Lower leg skin (tissue), 4 donors: ENCODE measurements at places on chromosomes 3 and 15. TPM values are rescaled to one million over a fixed set of nuclear protein-coding genes. Genes with fewer than 3 reads are reported as not detected.
A peak's percentile ranks its signal among the peaks of the same experiment; 100 is the strongest.

GRCh38 chr3:44439499-44440295 is 37.8 kb downstream of the ZNF445 start:
- DNase-seq = peak; percentile 73

Gene GOLGA6L10
- 0.56 TPM for total RNA-seq

DNA sequence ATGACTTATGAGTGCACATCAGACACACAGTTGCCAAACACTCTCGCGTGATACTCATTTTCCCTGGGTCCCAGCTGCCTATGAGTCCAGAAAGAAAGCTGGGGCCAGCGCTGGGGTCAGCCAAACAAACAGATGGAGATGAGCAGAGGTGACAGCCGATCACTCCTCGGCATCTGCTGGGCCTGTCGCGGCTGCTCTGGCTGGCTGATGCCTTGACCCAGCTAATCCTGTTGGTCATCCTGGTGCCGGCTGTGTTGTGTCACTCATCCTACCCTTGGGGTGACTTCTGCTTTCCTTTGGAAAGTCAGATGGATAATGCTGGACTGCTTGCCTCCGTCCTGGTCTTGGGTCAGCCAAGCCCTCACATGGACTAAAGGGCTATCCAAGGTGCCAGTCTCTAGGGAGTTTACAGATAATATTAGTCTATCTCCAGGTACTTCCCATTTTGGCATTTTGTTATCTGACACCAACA is 105.3 kb upstream of the PDZRN3 start:
- DNase-seq = no peak

- no peak for DNase-seq
Observed at GRCh38 chr3:177150970-177151627, 46.2 kb downstream of the TBL1XR1 start.

DNA sequence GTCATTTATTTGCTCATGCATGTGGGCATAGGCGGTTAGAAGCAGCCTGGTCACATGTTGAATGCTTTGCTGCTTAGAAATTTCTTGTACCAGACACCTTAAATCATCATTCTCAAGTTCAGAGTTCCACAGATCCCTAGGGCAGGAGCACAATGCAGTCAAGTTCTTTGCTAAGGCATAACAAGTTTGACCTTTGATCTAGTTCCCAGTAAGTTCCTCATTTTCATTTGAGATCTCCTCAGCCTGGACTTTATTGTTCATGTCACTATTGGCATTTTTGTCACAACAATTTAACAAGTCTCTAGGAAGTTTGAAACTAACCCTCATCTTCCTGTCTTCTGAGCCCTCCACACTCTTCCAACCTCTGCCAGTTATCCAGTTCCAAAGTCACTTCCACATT is 22.8 kb downstream of the HGD start:
- DNase-seq = no peak

GRCh38 chr3:120487191-120487650 is 36.4 kb upstream of the FSTL1 start:
- DNase-seq = no peak

GRCh38 chr3:43273416-43273815 is 12.9 kb upstream of the SNRK start:
- DNase-seq = no peak

GRCh38 chr3:191373327-191373726 is 43.0 kb upstream of the UTS2B start:
- no peak for DNase-seq

GRCh38 chr15:58039079-58040035 is 26.2 kb downstream of the ALDH1A2 start:
- DNase-seq = no peak

DNA sequence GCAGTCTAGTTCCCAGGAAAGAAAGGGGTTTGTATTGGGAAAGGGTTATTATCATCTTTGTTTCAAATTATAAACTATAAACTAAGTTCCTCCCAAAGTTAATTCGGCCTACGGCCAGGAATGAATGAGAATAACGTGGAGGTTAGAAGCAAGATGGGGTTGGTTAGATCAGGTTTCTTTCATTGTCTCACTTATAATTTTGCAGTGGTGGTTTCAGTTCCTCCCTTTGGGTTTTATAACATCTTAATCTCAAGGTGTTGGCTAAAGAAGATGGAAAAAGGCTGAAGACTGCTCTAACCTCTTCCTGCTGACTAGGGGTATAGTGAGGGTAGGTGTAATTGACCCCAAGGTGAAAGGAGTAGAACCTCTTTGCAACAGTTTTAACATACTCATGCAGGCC is 1050.7 kb downstream of the OTOL1 start:
- no peak for DNase-seq

- no peak for DNase-seq
Observed at GRCh38 chr3:100769693-100770092, 60.4 kb downstream of the TFG start.

Gene IL16
- 9.7 TPM for total RNA-seq

GRCh38 chr3:122961146-122961545 is 66.4 kb downstream of the SEMA5B start:
- DNase-seq = no peak

GRCh38 chr3:123781571-123782275 is 102.4 kb downstream of the MYLK start:
- DNase-seq = no peak

DNA sequence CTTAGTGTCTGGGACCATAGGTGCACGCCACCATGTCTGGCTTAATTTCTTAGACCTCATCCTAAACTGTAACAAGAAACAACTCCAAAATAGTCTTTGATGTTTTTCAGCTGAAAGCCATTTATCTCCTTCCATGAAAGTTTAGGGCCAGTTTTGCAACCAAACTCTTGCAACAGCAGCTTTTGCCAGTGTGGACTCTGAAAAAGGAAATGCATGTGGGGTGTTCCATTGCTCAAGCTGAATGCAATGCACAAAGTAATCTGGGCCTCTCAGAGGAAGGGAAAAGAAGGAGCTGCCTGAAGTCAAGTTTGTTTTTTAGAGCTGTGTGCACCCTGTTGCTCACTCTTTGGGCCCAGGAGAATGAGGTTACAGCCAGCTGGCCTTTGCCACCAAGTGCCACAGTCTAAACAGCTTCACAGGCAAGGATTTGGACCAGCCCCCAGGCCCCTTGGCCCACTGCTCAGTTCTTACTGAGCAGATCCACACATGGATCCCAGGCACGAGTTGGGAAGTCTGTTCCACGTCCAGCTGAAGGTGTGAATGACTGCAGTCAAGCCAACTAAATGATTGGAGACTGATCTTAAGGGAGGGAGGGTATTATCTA is 212.3 kb upstream of the LRRFIP2 start:
- DNase-seq = no peak
